ENCODE measurements at places on chromosomes 11 and 22. TPM values are rescaled to one million over a fixed set of nuclear protein-coding genes. Genes with fewer than 3 reads are reported as not detected.

Gene RIMBP3C
- not detected for total RNA-seq

- DNase-seq, result no peak
- no peak overlapping the region for H3K27ac ChIP-seq
- no peaks in the 10 kb centered on the region for H3K4me1 ChIP-seq
- H3K36me3 ChIP-seq, result no peaks in the 10 kb centered on the region
- H3K27me3 ChIP-seq, result no peaks in the 10 kb centered on the region
- no peak overlapping the region for H3K4me3 ChIP-seq
Observed at GRCh38 chr11:72135891-72136683, 562 bp downstream of the FOLR3 start.

GRCh38 chr22:49439373-49439772, 388.3 kb downstream of the BRD1 start:
- no peaks in the 10 kb centered on the region for H3K36me3 ChIP-seq
- H3K4me1 ChIP-seq, result no peaks in the 10 kb centered on the region
- no peaks in the 10 kb centered on the region for H3K27me3 ChIP-seq

DNA sequence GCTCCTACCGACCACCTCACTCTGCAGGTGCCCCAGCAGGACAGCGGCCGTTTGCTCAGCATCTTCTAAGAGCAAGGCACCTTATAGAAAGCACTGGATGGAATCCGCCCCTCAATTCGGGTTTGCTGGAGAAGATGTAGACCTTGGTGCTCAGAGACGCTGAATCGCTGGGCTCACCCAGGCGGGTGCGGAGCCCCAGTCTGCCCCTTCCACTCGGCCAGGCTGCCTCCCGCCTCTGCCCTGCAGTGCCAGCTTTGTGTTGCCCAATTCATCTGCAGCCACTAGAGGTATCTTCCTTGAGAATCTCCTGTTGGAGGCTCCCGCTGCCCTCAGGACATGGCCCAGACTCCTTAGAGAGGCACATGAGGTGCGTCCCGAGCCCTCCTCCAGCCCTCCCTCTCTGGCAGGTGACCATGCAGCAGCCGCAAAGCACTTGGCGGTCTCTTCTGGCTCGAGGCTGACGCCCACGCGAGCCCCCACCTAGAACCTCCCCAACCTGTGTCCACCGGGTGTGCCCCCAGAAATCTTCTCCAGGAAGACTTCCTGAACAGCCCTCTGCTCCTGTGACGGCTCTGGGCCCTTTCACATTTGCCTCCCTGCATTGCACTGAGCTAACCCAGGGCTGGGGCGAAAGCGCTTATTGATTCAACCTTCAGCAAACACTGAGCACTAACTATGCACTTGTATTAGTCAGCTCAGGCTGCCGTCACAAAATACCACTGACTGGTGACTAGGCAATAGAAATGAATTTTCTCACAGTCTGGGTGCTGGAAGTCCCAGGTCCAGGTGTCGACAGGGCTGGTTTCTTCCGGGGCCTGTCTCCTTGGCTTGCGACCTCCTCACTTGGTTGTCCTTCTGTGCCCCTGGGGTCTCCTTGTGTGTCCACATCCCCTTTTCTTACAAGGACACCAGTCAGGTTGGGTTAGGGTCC, 117.5 kb downstream of the WNT7B start:
- no peaks in the 10 kb centered on the region for H3K27me3 ChIP-seq
- H3K4me3 ChIP-seq, result no peak overlapping the region
- no peaks in the 10 kb centered on the region for H3K4me1 ChIP-seq
- H3K36me3 ChIP-seq, result no peaks in the 10 kb centered on the region
- H3K27ac ChIP-seq, result no peak overlapping the region
